Natural killer cell treated with Interleukin-12 subunit alpha and Interleukin-12 subunit beta and Interleukin-15 and Interleukin-18, amount 100 ng/mL, for 72 hours (primary cell): ENCODE measurements at places on chromosomes 2 and 18. TPM values are rescaled to one million over a fixed set of nuclear protein-coding genes. Genes with fewer than 3 reads are reported as not detected.

GRCh38 chr2:210167227-210167626, 4.0 kb downstream of the KANSL1L start:
- no peak for DNase-seq

- DNase-seq: no peak
These were observed 4.6 kb downstream of the HJURP start for GRCh38 chr2:233849607-233850271.

The RGPD4 gene
- 0.07 TPM for total RNA-seq

The GMPPA gene
- 67.1 TPM for total RNA-seq

DNA sequence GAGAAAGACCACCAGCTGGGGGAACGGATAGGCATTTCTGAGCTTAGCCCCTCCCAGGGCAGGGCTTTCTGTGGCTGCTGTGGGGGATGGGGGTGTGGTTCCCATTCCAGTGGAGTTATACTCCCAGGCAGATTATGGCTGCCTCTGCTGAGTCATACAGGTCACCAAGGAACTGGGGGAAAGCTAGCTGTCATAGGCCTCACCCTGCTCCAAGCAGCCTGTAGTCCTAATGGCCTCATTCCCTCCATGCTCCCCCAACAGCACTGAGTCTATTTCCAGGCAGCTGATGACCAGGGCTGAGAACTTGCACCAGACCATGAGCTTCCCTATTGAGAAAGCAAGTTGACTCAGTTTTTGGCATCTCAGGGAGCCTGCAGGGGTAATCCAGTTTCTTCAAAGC, 87.1 kb downstream of the GPR39 start:
- no peak for DNase-seq

The ANKRD30B gene
- not detected for total RNA-seq

DNA sequence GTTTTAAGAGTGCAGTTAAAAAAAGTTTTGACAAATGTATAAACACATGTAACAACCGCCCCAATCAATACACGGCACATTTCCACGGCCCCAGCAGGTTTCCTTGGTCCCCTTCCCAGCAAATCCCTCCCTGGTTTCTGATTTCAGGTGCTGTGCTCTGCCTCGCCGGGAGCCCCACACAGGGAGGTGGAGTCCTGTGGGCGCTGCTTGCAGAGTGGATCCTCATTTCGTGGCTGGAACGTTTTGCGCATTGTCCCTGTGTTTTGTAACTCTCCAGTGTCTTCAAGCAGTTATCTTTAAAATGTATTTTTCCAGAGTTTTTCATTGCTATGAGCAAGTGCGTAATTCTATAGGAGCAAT, 124.8 kb downstream of the GALR1 start:
- no peak for DNase-seq

GRCh38 chr2:152243761-152244640, 68.4 kb upstream of the STAM2 start:
- DNase-seq: no peak

- no peak for DNase-seq
These were observed 64.0 kb downstream of the WDR7 start for GRCh38 chr18:56715121-56715520.

- no peak for DNase-seq
These were observed 285.3 kb downstream of the RAD51AP2 start for GRCh38 chr2:17232776-17233556.

DNA sequence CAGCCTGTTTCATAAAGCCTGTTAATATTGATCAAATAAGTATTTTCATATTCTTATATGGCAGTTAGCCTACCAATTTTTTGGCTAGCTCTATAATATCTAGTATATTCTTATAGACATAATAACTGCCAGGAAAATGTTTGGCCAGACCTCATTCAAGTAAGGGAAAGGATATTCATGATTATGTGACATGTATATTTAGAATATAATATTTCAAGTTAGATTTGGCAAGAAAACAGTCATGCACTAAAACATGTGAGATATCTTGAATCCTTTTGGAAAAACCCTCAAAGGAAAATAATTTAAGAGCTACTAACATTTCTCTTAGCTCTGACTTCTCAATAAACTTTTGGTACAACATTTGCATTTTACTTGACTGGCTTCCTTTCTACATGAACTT, 694.1 kb downstream of the PLCL1 start:
- no peak for DNase-seq

The ATOH8 gene
- total RNA-seq: not detected

DNA sequence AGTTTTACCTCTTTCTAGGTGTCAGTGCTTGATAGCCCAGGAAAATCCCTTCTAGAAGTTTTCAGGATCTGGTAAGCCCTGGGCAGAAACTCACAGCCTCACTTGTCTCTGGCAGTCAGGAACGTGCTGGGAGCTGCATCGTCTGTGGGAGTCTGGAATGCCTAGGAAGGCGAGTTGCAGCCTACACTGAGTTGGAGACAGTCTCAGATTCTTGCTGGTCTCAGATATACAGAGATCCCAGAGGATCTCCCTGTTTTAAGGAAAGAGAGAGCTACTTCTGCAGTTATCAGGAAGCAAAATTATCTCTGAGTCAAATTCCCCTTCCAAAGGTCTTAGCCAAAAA, 104.4 kb upstream of the CDC42EP3 start:
- DNase-seq: no peak

- DNase-seq: no peak
These were observed 12.0 kb downstream of the OBSL1 start for GRCh38 chr2:219559156-219559915.

The DYNAP gene
- not detected for total RNA-seq

The CD207 gene
- 1.1 TPM for total RNA-seq

DNA sequence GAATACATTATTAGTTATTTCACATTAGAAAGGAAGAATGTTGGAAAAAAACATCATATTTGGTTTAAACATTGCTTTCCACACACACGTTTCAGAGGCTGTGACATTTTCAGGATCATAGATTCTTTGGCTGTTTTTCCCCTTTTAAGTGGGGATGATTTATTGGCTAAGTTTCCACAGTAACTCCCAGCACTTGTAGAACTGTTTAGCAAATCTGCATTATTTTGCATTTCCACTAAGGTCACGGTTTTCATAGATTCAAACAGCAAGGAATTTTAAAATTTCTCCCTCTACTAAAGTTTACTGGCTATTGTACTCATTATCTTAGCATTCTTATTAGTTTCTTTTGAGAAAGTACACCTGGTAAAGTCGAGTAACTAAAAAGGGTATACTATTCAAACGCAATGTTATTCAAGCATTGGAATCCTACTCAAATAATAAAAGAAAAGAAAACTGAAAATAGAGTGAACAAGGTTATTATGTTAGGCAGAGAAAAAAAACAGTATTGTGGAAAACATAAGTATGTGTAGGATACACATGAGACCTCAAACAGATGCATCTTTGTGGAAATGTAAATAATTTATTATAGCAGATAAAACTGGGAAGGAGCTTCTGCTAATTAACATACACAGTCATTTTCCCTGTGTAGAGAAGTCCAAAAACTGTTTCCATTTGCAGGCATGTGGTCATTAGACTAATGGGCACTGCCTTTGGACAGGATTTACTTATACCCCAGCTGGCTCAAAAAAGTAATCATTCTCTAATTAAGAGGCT, 633.8 kb downstream of the NRXN1 start:
- no peak for DNase-seq

DNA sequence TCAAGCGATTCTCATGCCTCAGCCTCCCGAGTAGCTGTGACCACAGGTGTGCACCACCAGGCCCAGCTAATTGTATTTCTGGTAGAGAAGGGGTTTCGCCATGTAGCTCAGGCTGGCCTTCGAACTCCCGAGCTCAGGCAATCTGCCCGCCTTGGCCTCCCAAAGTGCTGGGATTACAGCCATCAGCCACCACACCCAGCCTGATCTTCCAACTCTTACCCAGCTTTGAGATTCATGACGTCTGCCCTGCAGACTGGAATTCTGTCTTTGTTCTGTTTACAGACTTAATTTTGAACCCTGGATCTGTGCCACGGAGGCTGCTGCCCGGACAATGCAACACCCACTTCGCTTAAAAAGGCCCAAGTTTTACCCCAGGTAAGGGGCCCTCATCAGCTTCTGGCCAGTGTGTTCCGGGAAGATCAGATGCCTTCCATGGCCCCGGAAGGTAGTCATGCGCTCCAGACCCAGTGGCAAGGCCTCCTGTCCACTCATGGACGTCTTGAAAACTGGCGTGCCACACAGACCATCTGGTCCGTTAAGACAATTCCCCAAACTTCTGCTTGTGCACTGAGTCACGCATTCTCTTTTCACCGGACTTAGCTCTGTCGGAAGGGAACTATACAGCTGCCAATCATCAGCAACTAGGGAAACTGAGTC, 5.5 kb downstream of the PXDN start:
- DNase-seq: no peak

DNA sequence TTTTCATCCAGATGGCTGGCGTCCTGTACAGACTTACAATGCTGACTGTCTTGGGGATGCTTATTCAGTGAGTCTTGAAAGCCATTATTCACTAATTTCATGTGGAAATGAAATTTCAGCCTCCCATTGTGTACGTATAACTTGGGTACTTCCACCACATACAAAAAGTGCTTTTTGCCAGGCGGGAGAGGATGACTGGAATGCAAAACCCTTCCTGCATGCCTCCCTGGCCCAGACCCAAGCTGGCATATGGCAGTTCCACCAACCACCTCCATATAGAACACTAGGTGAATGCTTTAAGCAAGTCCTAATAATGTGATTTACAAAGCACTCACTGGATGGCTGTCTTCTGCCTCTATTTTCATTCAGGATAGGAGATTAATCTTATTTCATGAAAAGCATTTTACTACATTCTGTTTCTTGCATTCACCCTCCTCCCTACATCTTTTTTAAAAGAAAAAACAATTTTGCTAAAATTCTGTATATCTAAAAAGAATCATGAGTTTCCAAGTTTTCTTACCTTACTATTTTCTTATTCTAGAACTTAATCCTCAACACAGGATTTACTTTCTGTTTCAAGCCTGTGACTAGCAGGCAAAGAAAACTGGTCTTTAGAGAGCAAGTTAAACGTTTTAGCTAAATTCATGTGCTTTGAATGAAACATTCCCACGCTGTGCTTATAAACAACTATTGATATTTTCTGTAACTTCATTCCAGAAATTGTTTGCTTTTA, 327.6 kb downstream of the NCKAP5 start:
- no peak for DNase-seq

- DNase-seq: no peak
These were observed 35.4 kb upstream of the NT5DC4 start for GRCh38 chr2:112685271-112685884.

The ONECUT2 gene
- 0.39 TPM for total RNA-seq

GRCh38 chr2:98473995-98474780, 29.5 kb downstream of the INPP4A start:
- DNase-seq: no peak

GRCh38 chr2:23301136-23301535, 83.8 kb upstream of the KLHL29 start:
- DNase-seq: no peak
